ENCODE measurements at places on chromosomes 2 and 18.

GRCh38 chr2:23320058-23320457 lies 64.9 kb upstream of the KLHL29 start:
- no peak for DNase-seq

GRCh38 chr18:21483051-21483450 lies 117.5 kb downstream of the ESCO1 start:
- DNase-seq = no peak

DNA sequence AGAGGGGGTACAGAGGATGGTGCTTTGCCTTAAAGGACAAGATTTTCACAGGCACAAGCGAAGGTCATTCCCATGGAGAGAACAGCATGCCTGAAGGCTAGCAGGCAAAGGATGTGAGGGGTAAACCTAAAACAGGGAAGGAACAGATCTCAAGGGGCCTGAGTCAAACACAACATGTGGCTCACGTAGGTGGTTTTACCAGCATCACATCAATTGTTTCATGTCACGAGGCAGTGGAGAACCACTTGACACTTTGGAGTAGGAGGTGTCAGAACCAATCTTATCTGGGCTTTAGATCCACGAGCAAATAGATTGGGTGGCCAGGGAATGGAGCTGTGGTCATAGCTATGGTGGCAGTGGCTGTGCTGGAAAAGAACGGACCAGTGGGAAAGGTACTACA lies 8.4 kb downstream of the COX5B start:
- no peak for DNase-seq

- DNase-seq = no peak
These were observed 636.2 kb upstream of the CHAC2 start for GRCh38 chr2:53131416-53131815.

DNA sequence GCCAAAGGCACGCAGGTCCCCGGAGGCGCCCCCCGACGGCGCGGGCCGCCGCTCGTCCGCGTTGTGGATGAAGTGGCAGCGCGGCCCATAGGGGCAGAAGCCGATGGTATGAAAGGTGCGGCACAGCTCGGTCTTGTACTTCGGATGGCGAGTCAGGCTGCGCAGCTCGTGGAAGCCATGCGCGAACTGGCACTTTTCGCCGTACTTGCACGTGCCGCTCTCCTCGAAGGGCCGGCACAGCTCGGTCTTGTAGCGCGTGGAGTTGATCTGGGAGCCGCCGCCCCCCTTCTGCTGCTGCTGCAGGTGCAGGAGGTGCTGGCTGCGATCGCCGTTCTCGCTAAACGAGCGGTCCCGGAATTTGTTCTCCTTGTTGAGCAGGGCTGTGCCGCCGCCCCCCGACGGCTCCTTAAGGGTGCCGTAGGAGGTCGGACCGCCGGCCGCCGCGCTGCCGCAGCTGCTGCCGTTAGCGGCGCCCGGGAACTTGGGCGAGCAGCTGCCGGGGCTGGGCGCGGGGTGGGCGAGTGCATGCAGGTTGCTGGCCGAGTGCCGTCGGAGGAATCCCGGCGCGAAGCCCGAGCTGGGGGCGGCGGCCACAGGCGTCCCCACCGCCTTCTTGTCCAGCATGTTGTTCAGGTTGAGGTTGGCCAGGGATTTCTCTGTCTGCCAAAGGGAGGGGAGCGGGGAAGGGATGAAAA lies 1.2 kb downstream of the ZFP36L2 start:
- DNase-seq = peak; percentile 65

GRCh38 chr2:60465736-60466135 lies 87.7 kb downstream of the BCL11A start:
- DNase-seq = no peak

DNA sequence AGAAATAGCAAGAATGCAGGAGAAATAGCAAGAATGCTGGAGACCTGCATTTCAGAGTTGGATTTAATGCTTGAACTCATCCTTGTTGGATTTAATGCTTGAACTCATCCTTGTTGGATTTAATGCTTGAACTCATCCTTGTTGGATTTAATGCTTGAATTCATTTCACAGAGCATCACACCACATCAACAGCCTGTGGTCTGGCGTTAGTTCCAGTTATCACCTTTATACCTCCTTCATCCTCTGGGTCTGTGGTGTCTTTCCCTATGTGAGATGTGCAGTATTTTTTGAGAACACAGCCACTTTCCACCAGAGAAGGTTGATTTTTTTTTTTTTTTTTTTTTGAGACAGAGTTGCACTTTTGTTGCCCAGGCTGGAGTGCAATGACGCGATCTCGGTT lies 546.4 kb upstream of the SOX11 start:
- DNase-seq = no peak

DNA sequence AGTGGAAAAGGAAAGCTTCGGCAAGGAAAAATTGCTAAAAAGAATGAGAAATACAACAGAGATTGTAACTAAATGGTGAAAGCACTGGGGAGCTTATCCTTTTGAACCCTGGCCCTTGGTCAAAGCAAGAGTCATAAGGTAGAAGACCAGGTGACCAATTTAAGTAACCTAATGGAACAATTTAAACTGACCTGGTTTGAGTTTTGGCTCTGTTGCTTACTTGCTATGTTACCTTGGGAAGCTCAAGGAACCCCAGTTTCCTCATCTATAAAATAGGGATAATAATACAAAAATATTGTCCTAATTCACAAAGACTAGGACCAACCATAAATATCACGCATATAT lies 48.6 kb downstream of the NHEJ1 start:
- DNase-seq = no peak

DNA sequence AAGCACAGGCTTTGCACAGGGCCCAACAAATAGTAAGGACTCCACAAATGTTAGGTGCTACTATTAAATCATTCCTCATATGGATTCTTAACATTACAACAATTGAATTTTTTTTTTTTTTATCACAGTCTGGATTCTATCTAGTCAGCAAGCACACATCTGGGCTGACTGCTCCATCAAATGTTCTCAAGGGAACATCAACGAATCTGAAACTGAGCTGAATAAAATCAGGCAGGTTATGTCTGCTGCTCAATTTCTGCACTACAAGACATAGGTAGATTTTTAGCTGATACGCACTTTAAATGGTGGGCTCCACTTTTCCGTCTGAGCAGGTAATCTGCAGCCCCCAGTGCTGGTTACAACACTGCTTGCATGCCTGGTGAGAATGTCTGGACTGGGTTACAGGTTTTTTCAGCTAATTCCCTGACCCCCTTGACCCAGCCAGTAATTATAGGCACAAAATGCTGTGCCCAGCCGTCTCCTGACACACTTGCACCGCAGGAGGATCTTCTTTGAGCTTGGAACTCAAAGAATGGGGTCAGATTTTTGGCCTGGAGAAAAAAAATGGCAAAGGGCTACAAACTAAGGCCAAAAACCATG lies 44.6 kb downstream of the ADD2 start:
- DNase-seq = no peak

- no peak for DNase-seq
These were observed 124.2 kb downstream of the GALR1 start for GRCh38 chr18:77373730-77374445.

DNA sequence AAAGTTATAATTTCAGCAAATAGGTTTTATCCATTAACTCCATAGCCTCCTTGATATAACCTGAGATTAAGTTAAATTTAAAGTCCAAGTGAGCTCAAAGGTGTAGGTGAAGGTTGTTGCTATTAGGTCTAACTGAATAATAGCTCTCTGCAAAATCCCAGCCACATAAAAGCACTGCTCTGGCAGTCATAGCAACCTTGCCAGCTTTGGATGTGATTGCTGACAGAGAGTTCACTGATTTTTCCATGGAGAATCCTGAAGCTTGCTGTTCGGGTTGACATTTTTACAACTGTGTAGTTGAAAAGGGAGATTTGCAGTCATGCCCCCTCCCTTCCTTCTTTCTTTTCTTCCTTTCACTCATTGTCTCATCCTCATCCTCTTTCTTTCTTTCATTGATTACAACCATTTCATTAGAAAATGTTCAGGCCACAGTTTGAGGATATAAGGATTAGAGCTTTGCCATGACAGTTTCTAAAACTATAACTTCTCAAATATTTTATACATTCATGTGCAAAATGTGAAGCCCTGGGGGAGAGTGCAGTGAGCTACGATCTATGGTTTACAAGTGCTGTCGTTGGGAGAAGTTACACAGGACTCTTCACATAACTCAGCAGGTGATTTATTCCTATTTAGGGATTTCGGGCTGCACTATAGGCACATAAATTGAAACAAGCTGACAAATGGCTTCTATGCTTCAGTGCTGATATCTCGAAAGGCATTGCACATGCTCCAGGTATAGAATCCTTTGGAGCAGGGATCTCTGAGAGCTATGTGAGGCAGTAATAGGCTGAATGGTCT lies 193.8 kb downstream of the LRRTM4 start:
- no peak for DNase-seq

DNA sequence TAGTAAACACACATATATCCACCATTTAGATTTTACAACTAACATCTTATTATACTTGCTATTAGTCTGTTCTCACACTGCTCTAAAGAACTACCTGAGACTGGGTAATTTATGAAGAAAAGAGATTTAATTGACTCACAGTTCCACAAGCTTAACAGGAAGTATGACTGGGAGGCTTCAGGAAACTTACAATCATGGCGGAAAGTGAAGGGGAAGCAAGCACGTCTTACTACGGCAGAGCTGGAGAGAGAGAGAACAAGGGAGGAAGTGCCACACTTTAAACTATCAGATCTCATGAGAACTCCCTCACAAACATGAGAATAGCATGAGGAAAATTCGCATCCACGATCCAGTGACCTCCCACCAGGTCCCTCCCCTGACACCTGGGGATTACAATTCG lies 240.7 kb downstream of the CAMKMT start:
- no peak for DNase-seq

DNA sequence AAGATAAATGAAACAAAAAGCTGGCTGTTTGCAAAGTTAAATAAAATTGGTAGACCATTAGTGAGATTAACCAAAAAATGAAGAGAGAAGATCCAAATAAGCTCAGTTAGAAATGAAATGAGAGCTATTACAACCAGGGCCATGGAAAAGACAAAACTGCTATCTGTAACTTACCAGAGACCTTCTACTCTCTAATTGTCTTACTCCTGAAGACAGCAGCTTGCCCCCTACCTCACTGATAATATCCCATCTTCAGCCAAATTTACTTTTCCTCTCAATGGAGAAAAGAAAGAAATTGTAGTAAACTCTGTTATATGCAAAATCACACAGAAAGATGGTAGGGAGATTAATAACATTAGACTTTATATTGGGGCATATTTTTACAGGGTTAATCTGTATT lies 178.2 kb downstream of the LCLAT1 start:
- no peak for DNase-seq
